Fibroblast of skin of right quadriceps (primary cell): ENCODE measurements at places on chromosomes 12 and 14.

- DNase-seq: peak; percentile 71
Measured at GRCh38 chr12:104928036-104928745, 29.9 kb downstream of the SLC41A2 start.

GRCh38 chr12:109281452-109281851 is 27.6 kb downstream of the FOXN4 start:
- DNase-seq: no peak

- DNase-seq: no peak
Measured at GRCh38 chr14:90883782-90884181, 67.6 kb upstream of the TTC7B start.

GRCh38 chr12:97047361-97047760 is 140.3 kb downstream of the NEDD1 start:
- DNase-seq: no peak

DNA sequence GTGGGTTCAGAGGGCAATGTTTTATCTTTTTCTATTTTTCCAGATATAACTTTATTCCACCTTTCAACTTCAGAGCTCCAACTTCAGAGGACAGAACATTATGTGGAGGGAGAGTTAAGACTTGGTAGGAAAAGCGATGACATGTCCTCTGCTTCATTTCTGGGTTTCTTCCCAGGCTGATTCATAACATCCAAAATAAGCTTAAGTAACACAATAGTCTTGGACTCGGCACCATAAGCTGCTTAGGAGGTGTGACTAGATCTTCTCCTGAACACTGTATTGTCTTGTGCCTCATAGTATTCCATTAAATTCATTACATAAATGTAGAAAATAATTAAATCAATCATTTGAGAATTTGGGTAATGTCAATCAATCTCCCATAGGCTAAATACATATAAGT is 95.5 kb upstream of the PDE3A start:
- DNase-seq: no peak

- DNase-seq: no peak
Measured at GRCh38 chr14:23623962-23624361, 12.2 kb upstream of the DHRS2 start.

GRCh38 chr12:26119391-26119989 is 5.3 kb downstream of the BHLHE41 start:
- DNase-seq: peak; percentile 68

DNA sequence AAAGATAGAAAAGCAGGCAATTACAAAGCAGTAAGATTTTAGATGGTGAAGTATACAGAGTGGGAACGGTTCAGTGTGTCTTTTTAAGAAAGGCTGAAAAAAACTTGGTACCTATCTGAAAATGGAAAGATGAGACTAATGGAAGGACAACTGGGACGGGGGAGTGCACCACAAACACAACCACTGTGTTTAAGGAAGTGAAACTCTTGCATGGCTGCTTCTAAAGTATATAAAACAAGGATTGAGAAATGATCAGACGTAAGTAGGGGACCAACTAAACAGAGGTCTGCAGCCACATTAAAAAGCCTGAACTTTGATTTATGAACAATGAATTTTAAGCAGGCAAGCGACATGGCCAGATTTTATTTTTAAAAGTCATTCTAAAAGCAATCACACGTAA is 328.6 kb downstream of the MDGA2 start:
- no peak for DNase-seq

- no peak for DNase-seq
Measured at GRCh38 chr12:16920451-16920850, 314.5 kb upstream of the LMO3 start.

DNA sequence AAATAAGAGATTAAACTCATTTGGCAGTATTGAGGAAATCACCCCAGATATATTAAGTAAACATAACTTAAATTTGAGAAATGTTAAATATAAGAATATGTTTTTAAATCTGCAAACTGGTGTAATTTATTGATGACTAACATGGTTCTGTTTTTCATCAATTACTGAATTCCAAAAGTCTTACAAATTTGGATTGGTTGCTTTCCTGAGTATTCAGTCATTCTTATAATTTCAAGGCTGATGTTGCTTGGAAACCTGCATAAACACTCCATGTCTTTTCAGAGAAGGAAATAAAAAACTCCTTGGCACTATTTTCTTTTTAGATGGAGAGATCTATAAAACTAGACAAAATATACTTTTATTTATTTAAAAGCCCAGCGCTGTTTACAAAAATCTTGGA is 71.7 kb downstream of the NOVA1 start:
- peak; percentile 69 for DNase-seq

GRCh38 chr12:24500831-24501230 is 448.1 kb downstream of the BCAT1 start:
- DNase-seq: no peak

DNA sequence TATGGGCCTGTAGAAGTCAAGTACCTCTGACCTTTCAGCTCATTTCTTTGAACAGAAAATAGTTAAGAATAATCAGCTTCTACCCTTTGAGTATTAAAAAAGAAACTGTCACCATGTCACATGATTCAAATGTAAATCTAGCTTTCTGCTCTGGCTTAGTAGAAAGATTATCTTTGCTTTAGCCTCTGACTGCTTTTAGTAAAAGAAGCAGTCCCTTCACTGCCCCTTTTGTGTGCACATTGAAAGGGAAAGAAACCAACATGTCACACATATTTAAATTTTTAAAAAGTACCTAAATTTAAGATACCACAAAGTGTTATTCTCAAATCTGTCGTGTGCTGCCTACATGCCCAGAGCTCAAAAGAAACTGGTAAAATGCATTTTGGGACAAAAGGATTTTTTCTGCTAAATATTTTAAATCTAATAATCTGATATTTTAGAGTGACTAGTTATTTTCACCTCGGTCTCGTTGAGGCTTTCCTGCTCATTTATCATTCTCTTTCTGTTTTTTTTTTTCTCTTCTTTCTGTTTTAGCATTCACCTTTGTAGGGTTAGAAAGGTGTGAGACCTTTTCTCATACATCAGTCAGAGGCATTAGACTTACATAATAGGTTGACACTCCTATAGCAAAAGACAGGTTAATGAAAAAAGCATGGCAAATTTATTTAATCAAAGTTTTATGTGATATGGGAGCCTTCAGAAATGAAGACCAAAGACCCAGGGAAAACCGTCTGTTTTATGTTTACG is 41.3 kb downstream of the SLC16A7 start:
- DNase-seq: no peak

DNA sequence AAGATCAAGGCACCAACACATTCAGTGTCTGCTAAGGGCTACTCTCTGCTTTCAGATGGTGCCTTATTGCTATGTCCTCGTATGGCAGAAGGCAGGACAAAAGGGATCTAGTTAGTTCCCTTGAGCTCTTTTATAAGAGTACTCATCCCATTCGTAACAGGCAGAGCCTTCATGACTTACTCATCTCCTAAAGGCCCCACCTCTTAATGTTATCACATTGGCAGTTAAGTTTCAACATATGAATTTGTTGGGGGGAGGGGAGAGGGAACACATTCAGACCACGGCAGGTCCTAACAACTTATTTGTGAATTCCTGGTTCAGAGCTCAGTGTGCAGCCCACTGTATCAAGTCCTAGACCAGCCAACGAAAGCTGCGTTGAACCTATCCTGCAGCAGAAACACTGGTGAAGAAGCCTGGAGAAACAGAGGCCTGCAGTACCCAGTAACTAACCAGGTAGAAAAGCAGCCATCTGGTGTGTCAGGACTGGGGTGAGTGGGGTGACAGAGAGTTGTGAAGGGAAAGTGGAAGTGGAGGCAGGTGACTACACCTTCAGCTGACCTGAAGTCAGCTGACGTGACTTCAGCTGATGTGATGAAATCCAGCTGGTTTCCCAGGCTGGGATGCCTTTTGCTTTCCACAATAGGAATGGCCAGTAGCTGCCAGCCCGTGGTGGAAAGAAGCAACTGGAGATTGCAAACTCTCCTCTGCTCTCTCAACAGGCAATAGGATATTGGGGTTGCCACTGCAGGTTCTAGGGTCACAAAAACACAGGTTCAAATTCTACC is 101.6 kb upstream of the PLXNC1 start:
- no peak for DNase-seq

- DNase-seq: no peak
Measured at GRCh38 chr14:64159588-64159987, 134.6 kb downstream of the ESR2 start.

DNA sequence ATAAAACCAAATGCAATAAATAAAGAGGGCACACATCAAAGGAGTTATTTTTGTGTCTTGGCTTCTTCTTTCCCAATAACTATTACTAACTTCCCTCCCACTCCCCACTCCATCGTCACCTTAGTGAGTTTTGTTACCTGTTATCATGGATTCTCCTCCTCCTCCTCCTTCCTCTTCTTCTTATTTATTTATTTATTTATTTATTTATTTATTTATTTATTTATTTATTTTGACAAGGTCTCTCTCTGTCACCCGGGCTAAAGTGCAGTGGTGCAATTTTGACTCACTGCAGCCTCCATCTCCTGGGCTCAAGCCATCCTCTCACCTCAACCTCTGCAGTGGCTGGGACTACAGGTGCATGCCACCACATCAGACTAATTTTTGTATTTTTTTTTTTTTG is 26.4 kb downstream of the WIF1 start:
- no peak for DNase-seq

DNA sequence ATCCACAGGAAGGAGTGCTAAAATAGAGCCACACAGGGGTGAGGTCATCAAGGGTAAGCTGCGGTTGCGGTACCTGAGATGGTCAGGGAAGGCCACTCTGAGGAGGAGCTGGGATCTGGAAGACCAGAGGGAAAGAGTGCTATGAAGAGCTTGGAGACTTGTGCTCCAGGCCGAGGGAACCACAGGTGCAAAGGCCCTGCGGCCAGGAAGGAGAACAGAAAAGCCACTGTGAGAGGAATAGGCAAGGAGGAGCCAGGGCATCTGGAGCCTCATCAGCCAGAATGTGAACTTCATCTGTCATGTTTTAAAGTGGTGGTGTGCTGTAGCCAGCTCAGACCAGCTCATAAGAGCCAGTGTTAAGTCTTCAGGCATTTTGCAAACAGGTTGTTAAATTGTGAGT is 5.5 kb upstream of the CCDC197 start:
- DNase-seq: no peak

GRCh38 chr12:93180566-93180965 is 197.2 kb upstream of the NUDT4 start:
- peak; percentile 9 for DNase-seq

GRCh38 chr12:60240891-60241290 is 645.1 kb downstream of the SLC16A7 start:
- peak; percentile 54 for DNase-seq
